ENCODE measurements at places on chromosomes 7 and 10.

- no peak for DNase-seq
Observed at GRCh38 chr7:156589808-156590207, 50.8 kb upstream of the RNF32 start.

GRCh38 chr7:127997226-127997922 lies 33.9 kb downstream of the LRRC4 start:
- DNase-seq: no peak

DNA sequence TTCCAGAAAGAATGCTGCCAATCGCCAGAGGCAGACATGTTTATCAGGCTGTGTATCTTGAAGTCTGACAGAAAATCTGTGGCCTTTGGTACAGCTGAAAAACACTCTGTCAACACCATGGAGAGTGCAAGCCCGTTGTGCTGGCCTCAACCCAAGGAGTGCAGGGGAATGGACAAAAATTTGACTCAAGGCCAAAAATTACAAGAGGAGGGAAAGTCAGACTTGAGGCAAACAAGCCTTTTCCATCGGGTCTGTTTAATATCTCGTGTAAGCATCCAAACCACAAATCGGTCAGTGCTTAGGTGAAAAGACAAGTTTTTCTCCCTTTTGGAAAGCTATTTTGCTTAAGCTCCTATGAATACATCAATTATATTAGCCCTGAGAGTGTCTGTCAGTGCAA lies 305.3 kb upstream of the NFE2L3 start:
- DNase-seq: no peak

GRCh38 chr10:27819781-27820531 lies 74.3 kb upstream of the MKX start:
- no peak for DNase-seq

GRCh38 chr7:149732611-149733010 lies 40.8 kb downstream of the ZNF467 start:
- no peak for DNase-seq

- no peak for DNase-seq
Observed at GRCh38 chr7:130683026-130683425, 3.3 kb downstream of the TSGA13 start.

GRCh38 chr10:35578618-35578956 lies 26.6 kb upstream of the GJD4 start:
- DNase-seq: no peak

GRCh38 chr7:14639801-14640200 lies 262.8 kb downstream of the DGKB start:
- no peak for DNase-seq

DNA sequence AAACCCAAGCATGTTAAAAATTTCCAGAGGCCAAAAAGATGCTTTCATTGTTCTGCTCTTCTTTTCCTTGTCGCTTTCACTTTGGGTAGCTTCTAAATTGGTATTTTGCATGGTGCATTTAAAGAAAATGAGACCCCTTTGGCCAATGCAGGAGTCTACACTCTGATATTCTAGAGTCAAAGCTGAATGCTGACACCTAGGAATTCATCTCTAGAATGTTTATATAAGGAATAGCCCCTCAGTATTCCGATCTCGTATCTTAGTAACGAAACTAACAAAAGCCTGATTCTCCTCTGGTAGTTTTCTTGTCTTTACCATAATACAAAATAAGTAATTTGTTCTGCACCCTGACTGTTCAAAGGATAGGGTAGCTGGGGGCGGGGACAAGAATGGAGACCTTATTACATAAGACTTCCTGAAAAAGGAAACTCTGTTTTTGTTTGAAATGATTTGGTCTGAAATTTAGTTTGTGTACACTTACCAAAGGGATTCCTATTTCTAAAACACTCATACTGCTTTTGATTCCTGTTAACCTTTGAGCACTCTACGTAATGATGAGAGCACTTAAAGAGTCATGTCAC lies 17.1 kb downstream of the IKZF1 start:
- no peak for DNase-seq

DNA sequence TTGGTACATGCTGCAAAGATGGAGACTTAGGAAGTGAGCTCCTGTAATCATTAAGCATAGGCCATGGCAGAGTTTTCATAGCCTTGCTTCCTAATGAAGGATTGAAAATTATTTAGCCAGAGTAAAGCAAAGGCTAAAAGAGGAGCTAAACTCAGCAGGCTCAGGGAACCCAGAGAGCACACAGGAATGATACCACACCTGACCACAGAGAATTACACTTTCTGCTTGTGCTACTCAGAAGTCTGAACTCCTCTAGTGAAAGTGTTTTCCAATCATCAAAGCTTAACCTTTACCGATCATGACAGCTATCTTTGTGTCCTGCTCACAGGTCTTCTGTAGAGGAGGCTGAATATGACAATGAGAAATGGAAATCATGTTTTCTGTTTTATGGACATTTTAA lies 347.7 kb downstream of the OTUD1 start:
- no peak for DNase-seq

DNA sequence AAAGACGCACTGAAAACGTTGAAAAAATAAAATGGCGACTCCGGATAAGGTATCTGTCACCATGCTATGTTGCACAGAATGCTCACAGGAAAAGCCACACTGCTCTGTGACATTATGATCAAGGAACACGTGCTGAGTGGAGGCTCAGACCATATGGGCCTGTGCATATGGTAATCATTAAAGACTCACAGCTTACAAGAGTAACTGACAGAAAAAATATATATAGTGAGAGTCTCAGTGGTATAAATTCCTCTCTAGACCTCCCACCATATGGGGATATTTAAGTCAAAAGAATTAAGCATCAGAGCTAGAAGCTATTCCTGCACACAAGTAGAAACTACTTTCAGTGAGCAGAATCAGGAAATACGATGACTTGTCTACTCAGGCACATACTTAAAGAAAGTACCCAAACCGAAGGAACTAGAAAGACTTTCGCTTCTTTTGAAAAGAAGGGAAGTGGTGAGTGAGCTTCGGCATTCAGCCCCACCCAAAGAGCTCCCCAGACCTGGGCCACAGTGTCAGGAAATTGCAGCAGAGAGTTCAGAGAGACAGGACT lies 65.1 kb upstream of the MPP7 start:
- DNase-seq: peak; percentile 41

- peak; percentile 62 for DNase-seq
Observed at GRCh38 chr7:56074371-56074791, 10.3 kb downstream of the SUMF2 start.

DNA sequence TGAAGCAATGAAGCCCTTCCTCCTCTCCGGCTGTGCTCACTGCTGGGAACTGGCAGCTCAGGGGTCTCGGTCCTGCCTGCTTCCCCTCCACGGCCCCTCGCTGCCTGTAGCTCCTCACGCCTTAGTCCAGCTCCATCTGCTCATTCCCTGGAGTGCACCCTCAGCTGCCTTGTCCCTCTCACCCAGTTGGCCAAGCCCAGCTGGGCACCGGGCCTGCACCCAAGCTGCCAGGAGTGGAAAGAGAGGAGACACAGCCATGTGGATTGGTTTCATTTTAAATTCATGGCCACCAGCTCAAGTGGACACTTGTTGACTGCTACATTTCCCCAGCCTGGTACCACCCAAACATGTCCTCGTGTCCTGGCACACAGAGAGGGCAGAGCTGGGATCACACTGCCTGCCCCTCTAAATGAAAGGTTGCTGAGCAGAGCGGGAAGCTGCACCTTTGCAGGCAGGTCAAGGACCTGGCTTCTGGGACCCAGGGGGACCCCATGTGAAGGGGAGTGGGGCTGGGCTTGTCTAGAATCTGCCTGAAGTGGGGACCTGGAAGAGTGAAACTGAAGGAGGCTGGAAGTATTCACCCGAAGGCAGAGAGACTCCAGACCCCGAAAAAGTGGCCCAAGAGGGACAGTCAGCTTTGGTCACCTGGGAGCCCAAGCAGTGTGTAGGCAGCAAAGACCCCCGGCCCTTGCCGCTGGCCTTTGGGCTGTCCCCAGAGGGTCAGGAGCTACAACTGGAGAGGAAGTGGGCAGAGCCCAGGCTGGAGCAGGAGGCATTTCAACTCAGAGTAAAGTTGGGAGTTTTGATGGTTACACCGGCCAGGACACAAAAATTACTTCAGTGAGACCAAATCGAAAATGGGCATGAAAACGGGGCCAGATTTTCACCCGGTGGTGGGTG lies 15.0 kb upstream of the BNIP3 start:
- DNase-seq: no peak

DNA sequence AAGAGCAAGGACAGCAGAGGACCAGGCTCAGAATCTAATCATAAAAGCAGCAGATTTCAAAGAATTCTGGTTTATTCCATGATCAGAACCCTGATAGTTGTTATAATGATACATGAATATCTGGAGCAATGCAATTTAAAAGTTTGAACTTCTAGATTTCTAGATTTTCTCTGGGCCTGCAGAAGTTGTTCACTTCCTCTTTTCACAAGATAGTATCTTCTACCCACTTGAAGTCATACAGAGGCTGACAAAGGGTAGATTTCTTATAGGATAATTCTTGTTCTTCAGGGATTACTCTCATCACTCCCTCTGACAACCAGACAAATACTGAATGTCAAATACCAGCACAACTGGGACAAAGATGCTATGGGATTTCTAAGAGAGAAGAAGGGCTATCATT lies 320.0 kb upstream of the ETV1 start:
- no peak for DNase-seq

DNA sequence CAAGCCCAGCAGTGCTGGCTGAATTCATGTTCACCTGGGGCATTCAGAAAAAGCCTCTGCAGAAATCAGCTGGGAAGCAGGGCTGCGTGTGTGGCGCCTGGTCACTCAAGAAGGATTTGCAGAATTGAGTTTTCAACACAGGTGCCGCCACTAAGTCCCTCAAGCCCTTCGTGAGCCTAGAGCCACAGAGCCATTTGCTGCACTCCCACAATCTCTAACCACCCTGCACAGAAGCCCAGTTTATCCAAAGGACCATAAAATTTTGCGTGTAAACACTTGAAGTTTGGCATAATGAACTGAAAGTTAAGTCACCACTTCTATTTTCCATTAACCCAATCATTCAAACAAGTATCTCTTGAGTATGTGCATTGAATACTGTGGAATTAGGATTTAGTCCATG lies 136.2 kb downstream of the DIP2C start:
- DNase-seq: no peak

DNA sequence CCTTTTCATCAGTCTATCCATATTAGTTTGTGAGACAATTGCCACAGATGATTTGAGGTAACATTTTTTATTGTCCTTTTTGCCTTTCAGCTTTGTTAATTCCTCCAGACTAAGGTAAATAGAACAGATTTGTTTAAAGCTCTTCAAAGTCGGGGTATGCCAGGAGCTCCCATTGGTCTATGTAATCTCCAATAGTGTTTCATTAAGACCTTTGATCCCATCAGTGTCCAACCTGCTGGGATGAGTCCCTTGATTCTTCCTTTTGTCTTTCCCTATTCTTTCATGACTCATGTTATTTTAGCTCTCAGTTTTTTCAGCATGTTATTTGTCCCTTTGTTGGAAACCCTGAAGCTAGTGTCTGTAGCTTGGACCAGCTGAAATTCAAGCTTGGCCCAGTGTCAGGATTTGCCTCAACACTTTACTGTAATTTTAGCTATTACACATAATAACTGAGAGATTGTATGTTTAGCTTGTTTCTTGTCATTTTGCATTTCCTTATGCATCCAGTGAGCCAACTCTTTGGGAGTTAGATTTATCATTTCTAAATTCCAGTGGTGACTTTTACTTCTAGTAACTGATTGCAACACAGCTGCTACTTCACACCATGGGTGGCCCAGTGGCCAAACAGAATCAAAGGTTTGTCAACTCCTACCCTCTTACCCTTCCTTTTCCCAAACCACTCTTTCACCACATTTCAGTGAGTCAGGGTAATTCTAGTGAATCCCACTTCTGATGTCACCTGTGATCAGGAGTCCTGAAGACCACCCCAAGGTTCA lies 15.3 kb downstream of the AGBL3 start:
- no peak for DNase-seq

DNA sequence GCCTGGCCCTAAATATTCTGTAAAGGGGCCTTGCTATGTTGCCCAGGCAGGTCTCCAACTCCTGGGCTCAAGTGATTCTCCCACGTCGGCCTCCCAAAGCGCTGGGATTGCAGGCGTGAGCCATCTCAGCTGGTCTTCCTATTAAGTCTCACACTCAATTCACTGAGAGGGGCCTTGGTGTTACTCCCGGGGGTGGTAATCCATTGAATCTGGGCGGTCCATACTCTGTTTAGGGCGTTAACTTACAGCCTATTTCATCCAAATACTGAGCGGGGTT lies 665 bp upstream of the SRRT start:
- no peak for DNase-seq

DNA sequence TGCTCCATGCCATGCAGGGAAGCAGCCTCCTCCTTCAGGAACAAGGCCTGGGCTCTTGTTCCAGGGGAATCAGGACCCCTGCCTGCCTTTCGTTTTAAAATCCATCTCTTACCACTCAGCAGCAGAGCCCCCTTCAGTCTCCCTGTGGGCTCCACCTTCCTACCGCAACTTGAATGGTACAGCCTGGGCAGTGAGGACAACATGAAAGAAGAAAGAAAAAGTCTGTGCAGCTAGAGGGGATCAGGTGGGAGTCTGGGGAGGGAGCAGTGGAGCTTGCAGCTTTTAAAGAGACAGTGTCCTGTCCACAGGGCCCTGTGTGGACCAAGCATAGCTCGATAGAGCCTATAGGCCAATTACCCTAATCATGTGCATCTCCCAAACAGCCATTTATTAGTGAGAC lies 3.7 kb downstream of the PLXNA4 start:
- DNase-seq: no peak

- DNase-seq: no peak
Observed at GRCh38 chr7:105786520-105787470, 89.6 kb downstream of the ATXN7L1 start.

DNA sequence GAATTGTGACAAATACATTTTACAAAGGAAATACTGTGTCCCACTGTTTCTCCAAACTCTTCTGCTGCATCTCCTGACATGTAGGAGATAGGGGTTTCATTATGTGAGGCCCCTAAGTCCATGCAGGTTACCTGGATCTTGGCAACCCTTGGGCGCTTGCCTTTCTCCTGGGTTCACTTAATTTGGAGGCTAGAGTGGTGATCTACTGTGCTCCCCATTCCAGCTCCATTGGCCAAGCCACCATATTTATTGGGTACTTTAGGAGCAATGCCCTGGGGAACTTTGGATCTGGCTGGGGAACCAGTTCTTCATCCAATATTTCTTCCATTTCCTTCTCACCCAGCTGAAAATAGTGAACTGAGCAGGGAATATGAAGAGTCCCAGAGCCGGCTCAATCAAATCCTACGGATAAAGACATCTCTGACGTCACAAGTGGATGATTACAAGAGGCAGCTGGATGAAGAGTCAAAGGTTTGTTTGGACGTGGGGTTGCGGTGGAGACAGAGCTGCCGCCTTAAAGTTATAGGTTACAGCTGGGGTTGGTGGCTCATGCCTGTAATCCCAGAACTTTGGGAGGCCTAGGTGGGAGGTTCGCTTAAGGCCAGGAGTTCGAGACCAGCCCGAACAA lies 18.5 kb downstream of the MYH16 start:
- no peak for DNase-seq

DNA sequence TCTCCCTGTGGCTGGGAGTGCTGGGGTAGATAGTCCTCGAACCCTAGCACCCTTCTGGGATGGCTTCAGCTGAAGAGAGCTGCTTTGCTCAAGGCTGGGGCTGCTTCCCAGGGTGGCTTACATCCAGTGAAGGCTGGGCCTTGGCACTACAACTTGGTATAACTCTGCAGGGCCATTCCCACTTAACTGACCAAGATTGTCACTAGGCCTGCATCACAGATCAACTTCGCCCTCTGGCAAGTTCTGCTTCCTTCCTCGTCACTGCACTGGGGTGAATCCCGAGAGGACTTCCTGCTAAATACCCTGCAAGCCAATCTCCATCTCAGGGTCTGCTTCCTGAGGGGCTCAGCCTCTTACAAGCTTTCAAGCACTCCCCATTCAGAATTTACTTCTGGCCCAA lies 195.2 kb downstream of the DOCK4 start:
- no peak for DNase-seq

GRCh38 chr10:66257801-66258200 lies 668.0 kb upstream of the LRRTM3 start:
- DNase-seq: no peak

- no peak for DNase-seq
Observed at GRCh38 chr7:129240119-129240820, 15.4 kb downstream of the AHCYL2 start.
